ENCODE measurements at places on chromosomes 12 and 14.

DNA sequence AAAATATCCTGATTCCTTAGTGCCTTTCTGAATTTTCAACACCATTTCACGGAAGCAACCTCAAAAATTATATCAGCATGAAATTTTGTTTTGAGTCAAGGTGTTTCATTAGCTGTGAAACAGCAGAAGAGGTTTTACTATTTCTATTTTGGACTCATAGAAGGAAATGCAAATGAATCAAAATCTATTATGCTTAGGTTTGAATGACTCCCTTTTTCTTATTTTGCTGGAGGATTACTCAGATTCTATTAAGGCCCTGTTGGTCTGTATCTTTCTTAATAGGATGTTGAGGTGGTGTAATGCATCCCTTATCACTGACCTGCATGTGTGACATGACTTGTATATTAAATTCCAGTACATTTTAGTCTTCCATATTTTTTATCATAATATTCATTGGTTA is 165.8 kb downstream of the TMTC2 start:
- DNase-seq = no peak

DNA sequence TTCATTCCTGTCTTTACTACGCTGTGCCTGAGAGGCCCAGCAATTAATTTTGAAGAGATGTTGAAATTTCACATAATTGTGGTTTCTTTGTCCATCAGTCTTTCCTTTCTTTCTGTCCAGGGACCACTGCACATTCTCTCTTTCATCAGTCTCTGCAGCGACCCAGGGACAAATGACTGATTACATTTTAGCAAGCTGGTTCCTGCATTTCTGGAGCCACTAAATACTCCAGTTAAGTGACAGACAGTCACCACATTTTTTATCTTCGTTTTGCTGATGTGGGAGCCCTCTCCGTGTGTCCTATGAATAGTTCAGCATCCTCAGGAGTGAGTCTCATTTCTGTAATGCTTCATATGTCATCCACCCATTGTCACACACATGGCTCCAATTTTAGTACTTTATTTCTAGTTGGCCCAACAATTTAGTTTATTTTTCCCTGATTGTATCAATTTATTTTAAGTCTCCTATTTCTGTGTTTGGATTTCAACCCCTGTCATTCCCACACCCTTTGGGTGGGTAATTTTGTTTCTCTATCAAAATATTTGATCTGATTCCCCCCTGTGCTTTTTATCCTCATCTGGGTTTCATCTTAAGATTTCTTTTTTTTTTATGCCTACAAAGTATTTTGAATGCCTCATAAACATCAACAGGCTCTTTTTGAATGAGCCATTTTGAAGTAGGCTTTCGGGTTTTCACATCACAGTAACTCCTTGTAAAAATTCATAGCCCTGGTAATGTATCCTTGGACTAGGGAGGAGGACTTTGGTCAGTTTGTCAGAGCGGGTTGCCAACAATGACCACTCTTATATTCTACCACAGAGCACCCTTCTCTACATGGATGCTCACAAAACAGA is 1196.5 kb downstream of the GALC start:
- no peak for DNase-seq

- DNase-seq = no peak
Observed at GRCh38 chr12:4241592-4241991, 32.0 kb upstream of the CCND2 start.

- no peak for DNase-seq
Observed at GRCh38 chr14:93648440-93649168, 139.7 kb downstream of the PRIMA1 start.

GRCh38 chr14:71354801-71355200 is 447.5 kb downstream of the PCNX1 start:
- DNase-seq = no peak

DNA sequence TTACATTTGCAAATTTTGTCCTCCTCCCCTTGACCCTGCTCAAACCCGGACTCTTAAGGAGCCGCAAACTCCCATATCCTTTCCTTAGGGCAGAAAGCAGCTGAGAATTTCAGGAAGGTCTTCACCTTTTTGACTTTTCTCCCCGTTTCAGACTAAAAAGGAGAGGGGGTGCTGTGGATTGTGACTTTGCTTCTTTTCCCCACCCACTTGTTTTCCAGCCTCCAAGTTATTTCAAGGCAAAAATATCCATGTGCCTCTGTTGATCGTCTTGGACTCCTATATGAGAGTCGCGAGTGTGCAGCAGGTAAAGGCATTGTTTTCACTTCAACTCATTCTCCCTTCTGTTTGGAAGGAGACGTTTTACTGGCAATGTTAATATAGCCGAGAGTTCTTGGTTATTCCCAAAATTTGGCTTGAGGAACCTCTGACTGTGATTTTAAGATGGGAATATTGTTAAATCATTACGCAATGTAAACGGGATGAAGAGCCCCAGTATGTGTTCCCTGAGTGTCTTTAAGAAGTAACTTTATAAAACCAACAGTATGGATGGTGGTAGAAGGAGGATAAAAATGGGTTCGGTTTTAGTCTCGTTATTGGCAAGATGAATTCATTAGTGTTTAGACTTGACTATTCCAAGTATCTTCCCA is 663 bp downstream of the LRRK2 start:
- no peak for DNase-seq

DNA sequence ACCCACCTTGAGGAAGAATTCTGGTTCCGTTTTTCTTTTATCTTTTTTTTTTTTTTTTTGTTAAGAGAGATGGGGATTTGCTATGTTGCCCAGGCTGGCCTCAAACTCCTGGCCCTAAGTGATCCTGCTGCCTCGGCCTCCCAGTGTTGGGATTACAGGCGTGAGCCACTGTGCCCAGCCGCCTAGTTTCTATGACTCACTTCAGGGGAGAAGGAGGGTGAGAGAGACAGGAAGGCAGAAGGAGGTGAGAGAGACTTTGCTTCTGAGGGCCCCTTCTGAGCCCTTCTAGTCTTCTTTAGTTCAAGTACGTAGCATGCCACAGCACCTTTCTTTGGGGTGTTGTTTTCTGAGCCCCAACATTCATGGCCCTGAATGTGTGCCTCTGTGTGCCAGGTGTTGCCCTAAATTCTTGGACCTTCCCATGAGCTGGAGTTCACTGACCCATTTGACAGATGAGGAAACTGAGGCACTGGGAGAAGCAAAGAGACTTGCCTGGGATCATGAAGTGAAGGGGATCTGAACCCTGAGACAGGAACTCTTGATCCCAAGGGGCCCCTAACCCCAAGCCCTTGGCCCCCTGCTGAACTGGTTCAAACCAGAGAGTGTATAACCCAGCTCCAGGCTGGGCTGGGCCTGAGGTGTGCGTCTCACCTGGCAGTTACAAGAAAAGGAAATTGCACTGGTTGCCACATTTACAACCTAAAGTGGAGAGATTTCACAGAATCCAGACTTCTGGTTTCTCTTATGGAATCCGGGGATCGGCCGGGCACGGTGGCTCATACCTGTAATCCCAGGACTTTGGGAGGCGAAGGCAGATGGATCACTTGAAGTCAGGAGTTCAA is 20.8 kb downstream of the SH2B3 start:
- no peak for DNase-seq

- no peak for DNase-seq
Observed at GRCh38 chr14:99679996-99680395, 4.1 kb upstream of the CYP46A1 start.

DNA sequence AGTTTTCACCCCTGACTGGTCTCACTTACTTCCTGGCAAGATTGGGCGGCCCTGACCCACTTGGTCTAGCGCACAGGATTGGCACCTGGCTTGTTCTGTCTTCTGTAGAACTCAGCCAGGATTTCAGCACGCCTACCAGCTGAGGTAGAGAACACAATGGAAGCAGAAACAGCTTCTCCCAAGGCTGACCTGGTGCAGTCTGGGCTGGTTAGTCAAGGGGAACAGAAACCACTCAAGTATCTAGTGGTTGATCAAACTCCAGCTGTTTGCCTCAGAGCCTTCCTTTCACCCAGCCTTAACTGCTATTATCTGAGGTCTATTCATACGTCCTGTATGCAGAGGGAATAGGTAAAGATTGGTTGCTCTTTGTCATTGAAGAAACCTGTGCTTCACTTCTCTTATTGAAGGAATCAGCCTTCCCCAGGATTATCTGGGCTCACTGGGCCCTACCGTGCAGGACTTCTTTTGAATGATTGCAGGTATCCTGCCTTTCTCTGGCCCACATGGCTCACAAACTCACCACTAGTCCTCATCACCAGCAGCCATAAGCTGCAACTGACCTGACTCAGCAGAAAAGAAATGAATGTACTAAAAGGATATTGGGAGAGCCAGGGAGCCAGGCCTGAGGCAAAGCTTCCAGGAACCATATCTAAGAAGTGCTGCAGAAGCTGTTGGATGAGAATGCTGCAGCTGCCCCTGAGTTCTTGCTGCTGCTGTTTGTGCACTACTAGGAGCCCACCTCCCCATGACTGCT is 2.5 kb upstream of the PLEKHD1 start:
- DNase-seq = no peak

GRCh38 chr14:103135333-103136260 is 12.3 kb downstream of the TNFAIP2 start:
- no peak for DNase-seq

GRCh38 chr14:90578283-90578985 is 181.6 kb downstream of the CALM1 start:
- no peak for DNase-seq

- peak; percentile 28 for DNase-seq
Observed at GRCh38 chr12:120903412-120904196, 554 bp downstream of the SPPL3 start.

DNA sequence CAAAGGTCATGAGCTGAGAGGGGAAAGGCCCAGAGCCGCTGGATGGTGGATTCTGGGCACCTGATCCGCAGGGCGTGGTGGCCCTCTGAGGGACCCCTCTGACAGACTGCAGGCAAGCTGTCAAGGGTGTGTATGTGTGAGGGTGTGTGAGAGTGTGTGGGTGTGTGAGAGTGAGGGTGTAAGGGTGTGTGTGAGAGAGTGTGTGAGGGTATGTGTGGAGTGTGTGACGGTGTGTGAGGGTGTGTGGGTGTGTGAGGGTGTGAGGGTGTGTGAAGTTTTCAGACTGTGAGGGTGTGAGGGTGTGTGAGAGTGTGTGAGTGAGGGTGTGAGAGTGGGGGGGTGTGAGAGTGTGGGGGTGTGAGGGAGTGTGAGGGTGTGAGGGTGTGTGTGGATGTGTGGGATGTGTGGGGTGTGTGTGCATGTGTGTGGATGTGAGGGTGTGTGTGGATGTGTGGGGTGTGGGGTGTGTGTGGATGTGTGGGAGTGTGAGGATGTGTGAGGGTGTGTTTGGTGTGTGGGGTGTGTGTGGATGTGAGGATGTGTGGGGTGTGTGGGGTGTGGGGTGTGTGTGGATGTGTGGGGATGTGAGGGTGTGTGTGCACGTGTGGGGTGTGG is 156.7 kb downstream of the TMEM121 start:
- DNase-seq = no peak

GRCh38 chr14:89551432-89551831 is 134.4 kb upstream of the FOXN3 start:
- DNase-seq = no peak

- DNase-seq = no peak
Observed at GRCh38 chr12:91620992-91621391, 438.4 kb upstream of the DCN start.

DNA sequence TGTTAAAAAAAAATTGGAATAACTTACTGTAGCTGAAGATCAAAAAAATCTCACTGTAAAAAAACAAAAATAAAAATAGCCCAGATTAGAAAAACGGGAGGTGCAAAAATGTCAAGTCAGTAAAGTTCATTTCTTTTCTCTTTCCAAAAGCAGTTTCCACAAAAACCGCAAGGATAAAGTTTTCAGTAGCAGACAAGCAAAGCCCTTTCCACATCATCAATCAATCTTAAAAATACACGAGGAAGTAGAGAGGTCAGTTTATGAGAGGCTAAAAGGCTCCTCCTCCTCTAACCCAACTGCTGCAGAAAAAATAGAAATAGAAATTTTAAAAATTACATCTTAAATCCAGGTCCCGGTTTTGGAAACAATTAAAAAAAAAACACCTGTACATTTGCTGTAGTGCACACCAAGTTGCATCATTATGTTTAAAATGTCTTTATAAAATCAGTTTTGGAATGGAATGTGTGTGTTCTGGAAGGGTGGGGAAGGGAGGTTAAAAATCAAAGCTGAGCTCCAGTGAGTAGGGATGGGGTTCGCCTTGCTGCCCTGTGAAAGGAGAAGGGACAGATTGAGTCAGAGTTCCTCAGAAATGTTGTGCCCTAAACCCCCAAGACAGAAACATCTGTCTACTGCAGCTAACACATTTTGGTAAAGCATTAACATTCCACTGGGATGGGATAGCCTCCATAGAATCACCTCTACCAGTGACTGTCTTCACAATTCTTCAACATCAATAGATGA is 5.8 kb downstream of the HNRNPC start:
- no peak for DNase-seq

DNA sequence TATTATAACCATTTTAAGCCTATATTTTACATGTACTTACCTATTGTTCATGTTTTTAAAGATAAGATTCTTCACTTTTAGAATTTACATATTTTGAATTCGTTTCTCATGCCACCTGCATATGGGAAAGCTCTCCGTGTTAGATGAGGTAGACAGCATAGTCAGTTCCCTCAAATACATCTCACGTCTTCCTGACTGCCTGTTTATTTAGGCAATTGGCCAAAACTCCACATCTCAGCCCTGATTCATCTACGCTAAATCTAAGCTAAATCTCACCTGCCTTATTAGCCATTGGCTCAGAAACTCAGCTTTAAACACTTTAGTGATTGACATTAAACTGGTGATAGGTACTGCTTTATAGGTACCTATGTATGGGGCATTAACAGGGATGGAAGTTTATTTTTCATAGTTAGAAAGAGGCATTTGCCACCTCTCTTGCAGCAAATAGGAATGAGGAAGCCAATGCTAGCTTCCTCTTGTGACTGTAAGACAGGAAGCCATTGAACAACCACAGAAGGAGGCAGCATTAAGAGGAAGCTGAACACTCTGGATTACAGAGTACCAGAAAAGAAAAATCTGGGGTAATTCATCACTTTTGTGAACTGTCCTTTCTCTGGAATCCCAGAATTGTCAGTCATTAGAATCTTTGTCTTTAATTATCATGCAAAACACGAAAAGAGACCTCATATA is 111.9 kb downstream of the LRFN5 start:
- no peak for DNase-seq

- DNase-seq = no peak
Observed at GRCh38 chr12:82857911-82858533, 171.3 kb downstream of the TMTC2 start.

GRCh38 chr12:27616356-27617142 is 79.7 kb upstream of the REP15 start:
- DNase-seq = no peak

- no peak for DNase-seq
Observed at GRCh38 chr12:130526813-130527212, 189.1 kb downstream of the PIWIL1 start.

DNA sequence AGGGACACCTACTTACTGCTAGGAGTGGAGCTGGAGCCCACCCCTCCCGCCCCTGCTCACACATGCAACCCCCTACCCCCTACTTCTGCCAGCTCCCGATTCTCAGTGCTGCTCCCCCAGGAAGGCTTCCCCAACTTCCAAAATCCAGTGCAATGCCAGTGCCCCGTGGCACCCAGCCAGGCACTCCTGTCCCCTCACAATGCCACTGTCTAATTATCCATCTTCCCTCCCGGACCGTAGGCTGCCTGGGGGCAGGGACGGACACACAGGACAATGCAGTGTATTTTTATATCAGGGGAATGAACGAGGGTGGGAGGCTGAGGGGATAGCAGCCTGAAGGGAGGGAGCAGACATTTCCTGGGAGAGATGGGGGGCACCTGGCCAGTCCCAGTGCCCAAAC is 12.4 kb downstream of the OTUB2 start:
- no peak for DNase-seq
